ENCODE measurements at places on chromosomes 1 and 21.

DNA sequence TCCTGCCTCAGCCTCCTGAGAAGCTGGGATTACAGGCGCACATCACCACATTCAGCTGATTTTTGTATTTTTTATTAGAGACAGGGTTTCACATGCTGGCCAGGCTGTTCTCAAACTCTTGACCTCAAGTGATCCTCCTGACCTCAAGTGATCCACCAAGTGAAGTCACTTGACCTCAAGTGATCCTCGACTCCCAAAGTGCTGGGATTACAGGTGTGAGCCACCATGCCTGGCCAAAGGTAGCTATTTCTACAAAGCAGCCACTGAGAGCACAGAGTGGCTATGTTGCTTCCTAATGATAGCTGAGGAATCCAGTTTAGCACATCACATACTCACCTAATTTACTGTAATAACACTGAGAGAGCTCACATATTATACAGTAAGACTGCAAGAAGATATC is 44.8 kb upstream of the CPLANE2 start:
- no peak for DNase-seq

DNA sequence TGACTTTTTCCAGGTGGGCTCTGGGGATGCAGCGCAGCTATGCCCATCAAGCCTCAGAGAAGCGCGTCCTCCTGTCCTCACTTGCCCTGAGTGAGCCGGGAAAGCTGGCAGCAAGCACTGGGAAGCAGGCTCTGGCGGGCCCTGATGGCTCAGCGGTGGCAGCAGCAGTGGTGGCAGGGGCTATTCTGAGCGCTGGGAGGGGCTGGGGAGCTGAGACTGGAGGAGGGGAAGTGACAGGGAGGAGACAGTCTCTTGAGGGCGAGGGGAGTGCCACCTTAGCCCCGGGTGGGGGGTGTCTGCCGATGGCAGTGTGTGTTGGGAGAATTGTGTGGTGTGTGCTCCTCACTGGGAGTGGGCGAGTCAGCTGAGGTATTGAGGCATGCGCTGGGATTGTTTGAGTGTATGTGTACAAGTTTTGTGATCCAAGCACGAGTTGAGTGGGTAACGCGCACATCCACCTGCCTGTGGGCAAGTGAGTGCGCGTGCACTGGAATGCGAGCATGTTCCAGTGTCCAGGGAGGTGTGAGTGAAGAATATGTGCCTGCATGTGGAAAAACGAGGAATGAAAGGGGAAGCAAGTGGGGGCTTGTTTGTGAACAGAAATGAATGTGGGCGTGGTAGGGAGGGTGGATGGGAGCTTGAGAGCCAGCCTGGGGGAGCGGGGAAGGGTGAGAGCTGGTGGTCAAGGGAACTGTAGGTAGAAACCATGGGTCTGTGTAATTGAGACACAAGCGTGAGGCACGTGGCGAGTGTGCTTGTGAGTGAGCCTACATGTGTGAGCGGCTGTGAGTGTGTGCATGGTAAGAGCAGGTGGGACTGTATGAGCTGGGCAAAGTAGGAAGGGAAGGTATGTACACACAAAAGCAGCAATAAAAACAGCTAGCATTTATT is 2.9 kb upstream of the FOXO6 start:
- DNase-seq, result no peak

DNA sequence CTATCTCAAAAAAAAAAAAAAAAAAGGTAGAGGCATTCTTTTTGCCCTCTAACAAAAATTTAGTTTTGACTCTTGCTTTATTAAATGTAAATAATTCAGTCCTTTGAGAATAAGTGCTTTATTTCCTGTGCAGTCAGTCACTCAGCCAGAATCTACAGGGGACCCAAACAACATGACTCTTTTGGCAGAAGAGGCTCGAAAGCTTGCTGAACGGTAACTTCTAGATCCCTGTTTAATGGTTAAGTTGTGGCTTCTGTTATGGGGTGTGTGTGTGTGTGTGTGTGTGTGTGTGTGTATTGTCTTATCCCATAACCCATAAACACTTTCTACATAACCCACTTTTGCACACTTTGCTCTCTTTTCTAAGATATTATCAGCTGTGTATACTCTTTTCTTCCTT is 54.9 kb upstream of the LAMC2 start:
- no peak for DNase-seq

DNA sequence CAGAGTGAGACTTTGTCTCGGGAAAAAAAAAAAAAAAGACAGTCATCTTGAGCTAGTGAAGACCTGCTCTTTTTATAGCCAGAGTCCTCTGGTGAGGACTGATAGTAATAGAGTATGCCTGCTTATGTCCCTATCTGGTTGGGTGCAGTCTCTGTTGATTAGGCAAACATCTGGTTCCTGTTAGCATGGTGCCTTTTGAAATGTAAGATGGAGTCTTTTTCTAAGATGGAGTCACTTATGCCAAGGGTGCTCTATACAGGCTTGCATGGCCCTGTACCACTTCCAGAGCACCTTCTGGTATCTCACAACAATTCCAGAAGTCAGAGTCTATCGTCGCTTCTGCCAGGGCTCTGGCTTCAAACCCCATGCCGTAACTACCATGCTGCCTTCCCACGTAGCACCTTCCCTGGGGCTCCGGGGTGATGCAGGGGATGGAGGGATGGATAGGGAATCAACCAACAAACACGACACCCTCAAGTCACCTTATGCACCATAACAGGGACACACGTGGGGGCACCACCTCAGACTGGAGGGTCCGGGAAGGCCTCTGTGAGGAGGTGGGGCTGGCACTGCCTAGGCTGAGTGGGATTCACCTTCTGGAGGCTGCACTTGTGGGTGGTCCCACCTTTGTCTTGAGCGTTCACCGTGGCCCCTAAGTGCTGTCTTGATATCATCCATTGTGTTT is 11.6 kb upstream of the PADI6 start:
- no peak for DNase-seq

DNA sequence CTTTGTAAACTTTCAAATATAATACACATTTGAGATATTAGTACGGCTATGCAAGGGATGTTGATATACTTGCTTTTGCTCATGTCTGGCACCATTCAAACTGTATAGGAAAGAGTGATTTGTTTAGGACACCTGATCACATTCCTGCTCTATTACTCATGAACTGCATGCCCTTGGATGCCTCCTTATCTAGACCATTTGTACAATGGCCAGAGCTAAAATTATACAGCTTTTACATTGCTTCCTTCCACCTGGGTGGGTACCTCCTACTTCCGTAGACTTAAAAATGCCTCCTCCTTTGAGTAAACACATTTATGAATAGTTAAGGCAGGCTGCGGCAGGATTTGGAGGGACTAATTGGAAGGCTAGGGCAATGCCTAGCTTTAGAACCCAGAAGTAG is 85.4 kb upstream of the PBX1 start:
- no peak for DNase-seq

DNA sequence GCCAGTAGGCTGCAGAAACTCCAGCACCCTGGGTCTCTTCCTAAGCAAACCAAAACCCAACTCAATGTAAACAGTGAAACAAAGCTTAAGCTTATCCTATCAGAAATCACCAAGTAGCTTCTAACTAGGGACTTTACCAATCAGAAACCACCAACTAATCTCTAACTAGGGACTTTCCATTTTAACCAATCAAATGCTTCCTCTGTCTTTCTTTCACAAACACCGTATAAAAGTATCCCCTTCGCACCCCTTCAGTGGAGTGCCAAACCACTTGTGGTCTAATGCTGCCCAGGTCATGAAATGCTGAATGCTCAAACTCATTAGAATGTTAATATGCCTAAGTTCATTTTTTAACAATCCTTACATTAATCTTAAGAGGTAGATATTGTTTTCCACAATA is 250.5 kb upstream of the DUSP10 start:
- no peak for DNase-seq

DNA sequence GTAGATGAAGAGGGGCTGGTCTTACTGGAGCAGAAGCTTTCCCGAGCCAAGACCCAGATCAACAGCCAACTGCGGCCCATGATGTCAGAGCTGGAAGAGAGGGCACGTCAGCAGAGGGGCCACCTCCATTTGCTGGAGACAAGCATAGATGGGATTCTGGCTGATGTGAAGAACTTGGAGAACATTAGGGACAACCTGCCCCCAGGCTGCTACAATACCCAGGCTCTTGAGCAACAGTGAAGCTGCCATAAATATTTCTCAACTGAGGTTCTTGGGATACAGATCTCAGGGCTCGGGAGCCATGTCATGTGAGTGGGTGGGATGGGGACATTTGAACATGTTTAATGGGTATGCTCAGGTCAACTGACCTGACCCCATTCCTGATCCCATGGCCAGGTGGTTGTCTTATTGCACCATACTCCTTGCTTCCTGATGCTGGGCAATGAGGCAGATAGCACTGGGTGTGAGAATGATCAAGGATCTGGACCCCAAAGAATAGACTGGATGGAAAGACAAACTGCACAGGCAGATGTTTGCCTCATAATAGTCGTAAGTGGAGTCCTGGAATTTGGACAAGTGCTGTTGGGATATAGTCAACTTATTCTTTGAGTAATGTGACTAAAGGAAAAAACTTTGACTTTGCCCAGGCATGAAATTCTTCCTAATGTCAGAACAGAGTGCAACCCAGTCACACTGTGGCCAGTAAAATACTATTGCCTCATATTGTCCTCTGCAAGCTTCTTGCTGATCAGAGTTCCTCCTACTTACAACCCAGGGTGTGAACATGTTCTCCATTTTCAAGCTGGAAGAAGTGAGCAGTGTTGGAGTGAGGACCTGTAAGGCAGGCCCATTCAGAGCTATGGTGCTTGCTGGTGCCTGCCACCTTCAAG is 57.3 kb downstream of the LAMC2 start:
- DNase-seq, result no peak

- DNase-seq, result no peak
These were observed 54.9 kb upstream of the B3GALT2 start for GRCh38 chr1:193241132-193241827.

All from cortex of kidney (tissue), 1 donor.